ENCODE measurements at places on chromosomes 5 and 9. TPM values are rescaled to one million over a fixed set of nuclear protein-coding genes. Genes with fewer than 3 reads are reported as not detected.

Gene HMCN2
- total RNA-seq = 8.6 TPM

DNA sequence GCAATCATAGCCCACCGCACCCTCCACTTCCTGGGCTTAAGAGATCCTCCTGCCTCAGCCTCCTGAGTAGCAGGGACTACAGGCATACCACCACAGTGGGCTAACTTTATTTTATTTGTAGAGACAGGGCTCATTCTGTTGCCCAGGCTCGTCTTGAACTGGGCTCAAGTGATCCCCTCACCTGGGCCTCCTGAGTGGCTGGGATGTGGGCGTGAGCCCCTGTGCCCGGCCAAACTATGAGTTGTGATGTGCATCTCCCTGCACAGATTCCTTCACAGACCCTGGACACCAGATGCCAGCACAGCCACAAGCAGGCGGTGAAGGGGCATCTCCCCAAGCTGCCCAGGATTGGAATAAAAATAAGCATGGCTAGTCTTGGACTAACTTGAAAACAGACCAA is 244.9 kb upstream of the IRX1 start:
- no peak for DNase-seq

Gene TMEFF1
- total RNA-seq = 0.66 TPM

DNA sequence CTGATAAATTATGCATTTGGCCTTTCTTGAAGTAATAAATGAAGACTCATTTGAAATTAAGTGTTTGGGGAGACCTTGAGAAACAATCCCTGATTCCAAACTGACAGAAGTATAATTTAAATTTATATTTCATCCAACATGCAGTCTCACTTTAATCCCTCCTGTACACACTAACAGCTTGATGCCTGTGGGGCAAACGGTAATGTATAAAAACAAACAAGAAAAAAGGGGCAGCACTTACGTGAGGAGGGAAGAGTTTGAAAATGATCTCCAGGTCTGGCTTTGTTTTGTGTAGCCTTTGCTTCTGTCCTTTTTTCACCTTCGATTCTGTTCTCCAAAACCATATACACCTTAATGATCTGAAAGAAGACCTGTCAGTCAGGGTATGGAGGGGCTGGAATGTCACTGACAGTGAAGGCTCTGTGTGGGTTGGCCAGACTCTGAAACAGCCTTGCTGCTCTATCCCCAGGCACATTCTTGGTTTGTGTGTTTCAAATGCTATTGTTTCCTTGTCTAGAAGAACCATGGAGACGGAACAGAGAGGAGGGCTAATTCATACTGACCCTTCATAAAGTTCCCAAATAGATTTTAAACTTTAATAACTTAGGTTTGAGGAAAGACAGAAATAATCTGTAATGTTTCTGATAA is 338.2 kb upstream of the WWC1 start:
- no peak for DNase-seq

Gene SLC6A7
- total RNA-seq = not detected

- DNase-seq = no peak
Observed at GRCh38 chr5:107103522-107103921, 567.2 kb downstream of the EFNA5 start.

GRCh38 chr9:136566901-136567300 is 21.1 kb upstream of the NOTCH1 start:
- DNase-seq = peak; percentile 91

DNA sequence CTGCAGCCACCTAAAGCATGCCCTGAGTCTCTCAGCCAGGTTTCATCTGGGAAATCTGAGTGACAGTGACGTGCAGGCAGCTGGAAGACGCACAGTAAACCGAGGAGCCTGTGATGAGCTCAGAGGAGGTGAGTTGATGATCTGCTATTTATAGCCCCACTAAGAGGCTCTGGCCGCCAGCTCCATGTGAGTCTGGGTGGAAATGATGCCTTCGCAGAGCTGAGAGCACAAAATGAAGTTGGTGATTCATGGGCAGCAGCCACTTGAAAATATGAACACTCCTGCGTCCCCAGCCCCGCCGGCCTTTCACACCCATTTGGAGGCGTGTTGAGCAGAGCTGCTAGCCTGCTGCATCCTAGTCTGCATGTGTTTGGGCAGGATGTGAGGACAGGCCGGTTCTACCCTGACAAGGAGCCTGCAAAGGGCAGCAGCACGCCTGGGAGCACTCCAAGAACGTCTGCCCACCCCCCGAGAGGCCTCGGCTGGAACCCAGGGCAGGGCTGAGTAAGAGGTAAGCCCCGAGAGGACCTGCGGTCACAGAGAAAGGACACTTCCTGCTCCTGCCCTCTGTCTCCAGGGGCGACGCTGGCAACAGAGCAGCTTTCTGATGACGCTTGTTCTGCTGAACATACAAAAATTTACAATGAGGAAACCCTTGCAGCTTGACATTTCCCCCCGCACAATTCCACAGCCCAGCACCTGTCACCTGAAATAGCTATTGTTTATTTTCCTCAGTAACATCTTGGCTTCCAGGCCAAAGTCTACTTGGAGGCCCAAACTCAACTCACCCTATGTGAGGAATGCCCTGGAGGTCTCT is 25.1 kb upstream of the CDKN2AIPNL start:
- DNase-seq = peak; percentile 93

Gene TMED9
- total RNA-seq = 168 TPM

GRCh38 chr5:57618767-57619381 is 136.3 kb upstream of the ACTBL2 start:
- no peak for DNase-seq

Data from kidney (tissue), 22 donors.